Activated CD4-positive, alpha-beta T cell treated with anti-CD3 and anti-CD28 coated beads for 36 hours (primary cell): ENCODE measurements at places on chromosomes 6 and 20. TPM values are rescaled to one million over a fixed set of nuclear protein-coding genes. Genes with fewer than 3 reads are reported as not detected.

The PDE10A gene
- not detected for total RNA-seq

The SNAI1 gene
- 0.25 TPM for total RNA-seq

The XKR7 gene
- total RNA-seq: not detected

GRCh38 chr6:26273673-26274588 lies 91.1 kb upstream of the BTN3A2 start:
- peak; percentile 16 for DNase-seq

GRCh38 chr6:23870496-23870895 lies 255.5 kb upstream of the NRSN1 start:
- DNase-seq: no peak

DNA sequence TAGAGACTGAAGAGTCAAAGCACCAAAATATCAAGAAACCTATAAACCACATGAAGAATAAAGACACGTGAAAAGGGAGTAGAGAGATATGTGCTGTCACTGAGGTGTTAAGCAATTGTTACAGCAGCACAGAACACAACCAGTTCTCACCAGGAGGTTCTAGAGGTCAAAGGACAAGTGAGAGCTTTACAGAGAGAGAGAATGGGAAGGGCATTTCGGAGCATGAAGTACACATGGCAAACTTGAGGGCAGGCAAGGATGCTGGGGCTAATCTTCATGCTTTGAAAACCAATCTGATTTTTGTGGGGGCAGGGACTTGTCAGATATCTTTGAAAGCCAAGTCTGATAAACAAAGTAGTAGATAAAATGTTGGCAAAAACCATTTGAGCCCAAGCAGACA lies 142.3 kb upstream of the NRSN1 start:
- DNase-seq: no peak

DNA sequence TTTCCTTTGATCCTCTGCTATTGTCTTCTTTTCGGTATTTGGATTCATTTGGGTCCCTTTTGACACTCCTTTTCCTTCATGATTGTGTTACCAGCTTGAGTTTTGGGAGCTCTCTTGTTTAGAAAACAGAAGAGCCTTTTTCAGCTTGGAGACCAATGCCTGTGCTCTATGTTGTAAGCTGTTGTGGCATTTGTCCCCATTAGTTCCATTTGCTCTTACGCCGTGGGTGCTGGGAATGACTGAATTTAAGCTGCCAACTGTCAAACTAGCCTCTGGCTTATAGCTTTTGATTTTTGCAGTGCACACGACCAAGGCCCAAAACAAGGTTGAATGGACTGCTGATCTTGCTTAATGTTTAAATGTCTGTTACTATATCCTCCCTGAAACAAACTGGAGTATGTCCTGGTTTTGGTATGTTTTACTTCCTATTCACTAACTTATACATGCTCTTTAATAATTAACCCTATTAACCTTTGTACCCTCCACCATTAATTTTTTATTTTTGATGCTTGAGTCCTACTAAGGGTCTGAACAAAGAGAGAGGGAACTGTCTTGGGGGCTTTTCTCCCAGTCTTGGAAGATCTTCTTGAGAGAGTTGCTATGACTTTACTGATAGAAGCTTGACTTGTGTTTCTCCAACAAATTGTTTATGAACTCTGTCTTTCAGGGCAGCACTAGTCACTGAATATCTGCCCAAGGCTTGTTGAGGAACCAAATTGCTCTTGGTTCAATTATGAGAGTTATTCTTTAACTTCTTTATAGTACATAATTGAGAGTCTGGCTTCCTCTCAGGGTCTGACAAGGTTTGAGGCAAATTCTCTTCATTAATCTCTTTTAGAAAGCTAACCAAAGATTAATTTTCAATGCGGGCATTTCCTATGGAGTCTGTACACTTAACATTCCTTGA lies 100.3 kb upstream of the SIRPG start:
- no peak for DNase-seq

- DNase-seq: no peak
Measured at GRCh38 chr6:20681243-20681684, 147.0 kb downstream of the CDKAL1 start.

GRCh38 chr20:17655865-17656479 lies 26.1 kb downstream of the RRBP1 start:
- peak; percentile 11 for DNase-seq
